H4 (cell line): ENCODE measurements at places on chromosomes 7 and 10. TPM values are rescaled to one million over a fixed set of nuclear protein-coding genes. Genes with fewer than 3 reads are reported as not detected.

Gene SPDYE2B
- total RNA-seq, result not detected in 2 replicates

Gene FAM24B
- total RNA-seq, result 4.1 and 5.1 TPM in 2 replicates

Gene CCSER2
- total RNA-seq, result 8.2 and 16.1 TPM in 2 replicates

Gene HTRA1
- 62.5 and 63.4 TPM in 2 replicates for total RNA-seq

Gene ZCWPW1
- total RNA-seq, result 1.9 and 2.2 TPM in 2 replicates

Gene CAPZA2
- 120 and 139 TPM in 2 replicates for total RNA-seq

- DNase-seq, result no peak
Observed at GRCh38 chr10:96740579-96741281, 20.4 kb upstream of the PIK3AP1 start.

DNA sequence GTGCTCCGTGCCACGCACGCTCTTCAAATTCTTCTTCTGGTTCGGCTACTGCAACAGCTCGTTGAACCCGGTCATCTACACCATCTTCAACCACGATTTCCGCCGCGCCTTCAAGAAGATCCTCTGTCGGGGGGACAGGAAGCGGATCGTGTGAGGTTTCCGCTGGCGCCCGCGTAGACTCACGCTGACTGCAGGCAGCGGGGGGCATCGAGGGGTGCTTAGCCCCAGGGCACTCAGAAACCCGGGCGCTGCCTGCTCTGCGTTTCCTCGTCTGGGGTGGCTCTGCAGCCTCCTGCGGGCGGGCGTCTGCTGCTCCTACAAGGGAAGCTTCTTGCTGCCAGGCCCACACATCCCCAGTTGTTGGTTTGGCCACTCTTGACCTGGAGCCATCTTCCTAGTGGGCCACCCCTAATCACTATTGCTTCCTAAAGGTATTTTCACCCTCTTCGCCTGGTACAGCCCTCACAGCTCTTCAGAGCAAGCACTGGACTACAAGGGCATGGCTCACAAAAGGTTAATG lies 2.5 kb downstream of the ADRA2A start:
- no peak for DNase-seq

GRCh38 chr7:41060796-41061195 lies 642.1 kb downstream of the INHBA start:
- no peak for DNase-seq

GRCh38 chr7:80417211-80417793 lies 94.6 kb downstream of the GNAT3 start:
- DNase-seq, result no peak
